ENCODE measurements at places on chromosomes 6 and 20.

- no peak for DNase-seq
Observed at GRCh38 chr20:50026746-50027575, 44.2 kb downstream of the SNAI1 start.

DNA sequence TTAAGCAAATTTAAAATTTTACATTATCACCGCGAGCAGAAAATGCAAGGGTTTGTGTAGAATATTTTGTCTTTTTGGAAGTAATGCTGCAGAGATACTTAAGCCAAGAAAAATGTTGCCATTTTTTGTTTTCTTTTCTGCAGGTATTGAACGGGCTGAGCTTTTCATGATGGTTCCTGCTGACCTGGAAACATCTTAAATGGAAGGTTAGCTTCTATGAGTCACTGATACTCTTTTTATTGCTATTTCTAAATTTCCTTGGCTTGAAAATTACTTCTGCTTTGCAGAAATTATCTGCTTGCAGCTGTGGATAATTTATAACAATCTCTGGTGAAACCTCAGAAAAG, 12.7 kb downstream of the SYTL3 start:
- no peak for DNase-seq

- no peak for DNase-seq
Observed at GRCh38 chr20:39013662-39014109, 51.5 kb downstream of the DHX35 start.

- no peak for DNase-seq
Observed at GRCh38 chr6:20879526-20879925, 345.3 kb downstream of the CDKAL1 start.

DNA sequence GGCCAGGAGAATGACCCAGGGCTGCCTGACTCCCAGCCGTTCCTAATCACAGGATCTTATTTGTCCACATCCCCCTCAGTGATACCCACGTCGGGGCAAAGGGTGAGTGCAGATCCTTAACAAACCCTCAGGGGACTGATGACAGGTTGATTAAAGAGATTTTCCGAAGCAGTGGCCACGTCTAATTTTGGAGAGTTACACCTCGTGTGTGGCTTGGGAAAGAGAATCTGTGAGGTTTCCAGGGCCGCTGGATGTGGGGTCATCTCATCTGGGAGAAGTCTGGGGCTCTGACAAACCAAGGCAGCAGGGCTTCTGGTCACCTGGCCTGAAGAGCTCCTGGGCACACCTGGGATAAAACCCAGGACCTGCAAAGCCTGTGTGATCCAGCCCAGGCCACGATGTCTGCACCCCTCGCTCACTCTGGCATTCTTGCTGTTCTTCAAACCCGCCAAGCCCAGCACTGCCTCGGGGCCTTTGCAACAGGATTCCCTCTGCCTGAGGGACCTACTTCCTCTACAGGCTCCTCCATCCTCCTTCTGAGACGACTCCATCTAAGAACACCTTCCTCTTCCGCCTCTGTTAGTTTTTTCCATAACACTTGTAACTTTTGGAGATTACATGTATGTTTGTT, 4.7 kb downstream of the JPH2 start:
- no peak for DNase-seq

DNA sequence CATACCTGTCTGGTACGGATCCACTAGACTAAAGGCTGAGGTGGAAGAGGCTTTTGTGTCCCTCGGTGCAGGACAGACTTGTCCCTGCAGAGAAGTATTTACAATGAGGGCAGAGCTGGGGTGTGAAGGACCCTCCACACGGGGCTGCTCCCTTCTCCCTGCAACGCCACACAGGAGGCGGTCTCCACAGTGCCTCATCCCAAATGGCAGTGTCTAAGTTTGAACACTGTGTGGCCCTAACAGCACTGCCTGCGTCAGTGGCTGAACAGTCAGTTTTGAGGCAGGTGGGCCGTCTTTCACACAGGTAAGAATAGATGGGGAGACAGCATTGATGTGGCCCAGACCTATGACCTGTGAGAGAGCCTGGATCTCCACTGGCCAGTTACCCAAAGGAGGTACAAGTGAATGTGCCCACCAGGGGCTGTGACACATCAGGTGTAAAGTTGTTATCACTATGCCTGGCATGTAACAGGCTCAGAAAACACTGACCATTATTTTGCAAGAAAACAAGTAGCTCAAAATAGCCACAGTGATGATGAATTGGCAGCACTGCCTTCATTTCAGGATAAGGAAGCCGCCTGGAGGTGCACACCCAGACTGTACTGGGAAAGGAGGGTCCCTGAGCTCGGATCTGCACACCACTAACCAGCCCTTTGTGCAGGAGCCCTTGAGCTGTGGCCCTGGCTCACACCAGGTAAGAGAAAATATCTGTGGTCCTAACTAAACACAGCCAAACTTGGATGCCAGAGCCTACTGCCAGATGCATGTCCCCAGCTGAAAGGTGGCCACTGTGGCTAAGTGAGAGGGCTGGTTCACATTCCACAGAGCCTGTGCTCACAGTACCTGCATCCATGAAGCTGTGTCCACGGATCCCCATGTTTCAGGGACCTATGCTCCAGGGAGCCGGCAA, 246.7 kb downstream of the DLL1 start:
- no peak for DNase-seq

GRCh38 chr6:31538805-31539400, 2.9 kb downstream of the DDX39B start:
- no peak for DNase-seq

DNA sequence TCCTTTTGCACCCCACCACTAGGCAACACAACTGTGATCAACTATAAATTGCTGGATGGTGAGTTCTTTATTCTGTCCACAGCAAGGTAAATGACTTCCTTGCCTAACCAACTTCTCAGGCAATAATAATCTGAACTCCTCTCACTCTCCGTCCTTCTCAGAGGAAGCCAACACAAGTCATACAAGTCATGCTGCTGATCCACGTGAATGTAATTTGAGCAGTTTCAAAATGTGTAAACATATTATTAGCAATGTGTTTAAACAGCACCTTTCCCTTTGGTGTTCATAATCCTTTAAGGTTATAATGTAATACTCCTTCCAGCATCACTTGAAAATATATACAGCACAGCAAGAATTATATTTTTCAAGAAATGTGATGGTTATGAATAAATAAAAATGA, 127.9 kb downstream of the QRSL1 start:
- no peak for DNase-seq

- peak; percentile 61 for DNase-seq
Observed at GRCh38 chr6:135145063-135145800, 35.9 kb upstream of the MYB start.

DNA sequence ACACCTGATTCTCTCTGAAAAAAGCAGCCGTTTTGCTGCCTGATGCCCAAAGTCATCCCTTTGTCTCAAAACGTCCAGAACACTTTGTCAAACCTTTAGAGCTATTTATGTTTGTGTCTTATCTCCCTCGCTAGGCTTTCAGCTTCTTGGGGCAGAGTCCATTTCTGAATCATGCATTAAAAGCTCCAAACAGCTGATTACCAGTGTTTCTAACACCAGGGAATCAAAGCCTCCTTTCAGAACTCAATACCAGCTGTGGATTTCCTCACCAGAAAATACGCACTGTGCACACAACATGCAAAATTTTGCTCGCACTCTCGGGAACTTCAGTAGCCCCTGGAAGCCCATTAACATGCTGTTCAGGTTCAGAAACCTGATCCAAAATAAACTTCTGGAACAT, 333.3 kb downstream of the HACE1 start:
- no peak for DNase-seq

- DNase-seq: no peak
Observed at GRCh38 chr20:9230406-9230805, 161.5 kb downstream of the PLCB4 start.

GRCh38 chr6:37313723-37314486, 39.9 kb upstream of the RNF8 start:
- no peak for DNase-seq

- DNase-seq: no peak
Observed at GRCh38 chr6:27761391-27761790, 150.8 kb downstream of the OR2B2 start.

DNA sequence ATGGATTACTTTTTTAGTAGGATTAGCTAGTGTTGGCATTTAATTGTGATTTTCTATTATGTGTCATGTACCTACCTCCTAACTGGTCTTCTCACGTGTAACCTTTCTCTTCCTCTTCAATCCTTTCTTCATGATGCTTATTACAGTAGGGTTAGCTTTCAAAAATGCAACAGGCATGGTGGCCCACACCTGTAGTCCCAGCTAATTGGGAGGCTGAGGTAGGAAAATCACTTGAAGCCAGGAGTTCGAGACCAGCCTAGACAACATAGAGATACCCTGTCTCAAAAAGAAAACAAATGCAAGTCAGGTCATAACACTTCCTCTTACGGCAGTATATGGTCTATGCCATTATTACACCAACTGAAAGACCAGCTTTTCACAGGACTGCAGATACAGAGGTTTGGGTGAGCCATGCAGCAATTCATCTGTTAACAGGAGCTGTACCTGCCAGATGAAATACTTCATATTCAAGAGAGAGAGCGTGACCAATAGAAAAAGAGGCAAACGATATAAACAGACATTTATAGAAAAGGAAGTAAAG, 195.0 kb downstream of the TMEM242 start:
- no peak for DNase-seq

DNA sequence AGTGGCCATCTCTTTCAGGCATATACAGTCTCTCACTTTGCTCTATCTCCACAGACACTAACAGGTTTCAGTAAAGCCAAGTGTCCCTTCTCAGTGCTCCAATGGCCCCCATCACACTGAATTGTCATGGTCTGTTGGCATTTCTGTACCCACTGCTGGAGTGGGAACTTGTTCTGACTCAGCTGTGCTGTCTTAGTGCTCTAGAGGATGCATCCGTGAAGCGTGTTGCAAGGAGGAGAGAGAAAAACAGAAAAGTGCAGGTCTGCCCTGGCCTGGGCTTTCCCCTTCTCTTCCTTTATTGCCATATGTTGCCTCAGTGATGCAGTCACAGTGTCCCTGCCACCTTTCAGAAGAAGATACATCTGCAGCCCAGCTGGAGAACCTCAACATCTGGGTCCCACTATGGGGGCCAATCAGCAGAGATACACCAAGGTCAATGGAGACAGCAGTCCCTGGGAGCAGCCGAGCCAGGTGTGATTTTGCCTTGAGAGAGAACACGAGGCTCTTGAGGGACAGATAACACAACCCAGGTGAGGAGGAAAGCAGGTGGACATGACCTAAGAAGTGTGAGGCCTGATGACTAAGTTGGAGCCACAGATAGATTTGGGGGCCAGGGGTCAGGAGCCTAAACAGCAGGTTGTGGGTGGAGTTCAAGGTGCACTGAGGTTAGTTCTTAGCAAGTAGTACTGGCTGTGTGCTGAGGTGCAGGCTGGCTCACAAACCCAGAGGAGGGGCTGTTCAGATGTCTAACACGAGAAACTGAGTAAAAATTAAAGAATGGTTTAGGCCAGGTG, 5.6 kb upstream of the PLCG1 start:
- no peak for DNase-seq

DNA sequence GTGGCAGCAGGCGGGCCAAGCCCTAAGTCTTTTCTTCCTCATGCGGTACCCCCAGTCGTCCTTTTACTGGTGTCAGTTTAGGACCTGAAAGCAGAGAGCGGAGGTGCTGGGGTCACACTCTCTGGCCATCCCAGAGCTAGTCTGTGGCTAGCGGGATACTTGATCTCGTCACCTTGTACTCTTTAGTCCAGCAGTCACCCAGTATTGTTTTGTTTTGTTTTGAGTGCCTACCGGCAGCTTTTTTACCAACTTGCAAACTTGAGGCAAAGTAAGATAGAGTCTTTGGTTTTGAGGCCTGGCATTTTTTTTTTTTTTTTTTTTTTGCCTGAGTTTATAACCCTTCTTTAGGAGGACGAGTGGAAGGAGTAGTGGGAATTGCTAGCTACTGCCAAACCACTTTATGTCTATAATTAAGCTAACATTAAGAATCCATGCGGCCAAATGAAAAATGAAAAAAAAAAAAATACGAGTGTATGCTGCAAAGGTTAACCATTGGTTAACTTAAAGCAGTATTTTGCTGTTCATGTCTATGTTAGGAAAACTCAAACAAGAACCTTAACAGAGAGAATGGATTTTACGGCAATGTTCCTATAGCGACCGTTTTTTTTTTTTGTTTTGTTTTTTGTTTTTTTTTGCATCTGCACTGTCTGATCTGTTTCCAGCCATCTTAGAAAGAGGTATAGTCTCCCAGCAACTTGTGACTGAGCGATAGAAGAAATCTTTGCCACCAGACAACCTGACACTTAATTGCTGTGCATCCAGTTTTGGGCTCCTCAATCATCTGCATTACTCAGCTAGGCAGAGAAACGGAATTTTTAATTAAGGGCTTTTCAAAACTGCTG, 56.9 kb downstream of the FAM217A start:
- no peak for DNase-seq

DNA sequence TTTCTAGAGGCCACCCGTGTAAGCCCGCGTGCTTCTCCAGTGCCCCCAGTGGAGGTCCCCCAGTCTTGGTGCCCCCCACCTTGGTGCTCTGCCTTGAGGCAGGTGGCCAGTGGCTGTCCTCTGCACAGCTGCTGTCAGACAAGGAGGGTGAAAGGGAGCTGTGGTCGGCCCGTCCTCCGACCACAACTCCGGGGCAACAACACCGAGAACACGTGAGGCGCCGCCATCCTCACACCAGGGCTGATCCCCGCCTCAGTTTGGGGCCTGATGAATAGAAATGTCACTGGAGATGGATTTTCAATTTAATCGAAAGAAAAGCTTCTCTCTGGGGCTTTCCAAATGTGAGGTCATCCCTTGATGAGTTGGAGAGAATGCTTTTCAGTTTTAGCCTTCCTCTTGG, 304.6 kb downstream of the CDH4 start:
- no peak for DNase-seq

- no peak for DNase-seq
Observed at GRCh38 chr6:105907991-105908390, 178.1 kb upstream of the PRDM1 start.

- DNase-seq: no peak
Observed at GRCh38 chr20:51434580-51435247, 107.8 kb downstream of the NFATC2 start.

- no peak for DNase-seq
Observed at GRCh38 chr6:137878029-137878428, 11.0 kb downstream of the TNFAIP3 start.

DNA sequence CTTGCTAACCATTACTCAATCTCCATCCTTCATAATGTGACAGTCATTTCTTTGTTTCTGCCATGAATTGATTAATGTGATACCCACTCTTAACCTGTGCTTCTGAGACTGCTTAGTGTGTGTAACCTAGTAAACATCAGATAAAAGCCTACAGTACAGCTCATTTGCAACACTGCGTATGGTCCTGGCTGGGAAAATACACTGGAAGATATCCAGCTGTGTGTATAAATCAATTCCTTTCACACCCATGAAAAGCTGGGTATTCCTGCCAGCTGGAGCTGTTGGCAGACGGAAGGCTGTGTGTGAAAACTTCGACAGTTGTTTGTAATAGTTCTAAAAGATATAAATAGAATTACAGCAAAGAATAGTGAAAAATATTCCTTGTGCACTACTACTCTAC, 509.2 kb downstream of the FRK start:
- DNase-seq: no peak

DNA sequence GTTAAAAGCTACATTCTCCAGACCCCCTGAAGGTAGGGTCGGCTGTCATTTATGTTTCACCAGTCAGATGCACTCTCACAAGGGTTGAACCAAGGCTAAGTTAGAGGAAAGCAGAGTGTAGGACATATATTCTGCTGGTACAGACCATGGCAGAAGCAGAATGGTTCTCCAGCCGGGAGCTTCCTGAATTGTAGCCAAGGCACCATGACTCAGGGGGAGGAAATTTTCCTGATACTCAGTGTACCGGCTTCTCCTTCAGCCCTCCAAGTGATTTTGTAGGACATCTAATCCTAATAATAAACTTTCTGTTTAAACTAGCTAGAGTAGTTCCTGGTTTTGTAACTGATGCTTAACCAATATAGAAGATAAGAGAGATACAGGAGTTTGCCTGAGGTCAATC, 14.2 kb upstream of the SLPI start:
- no peak for DNase-seq

GRCh38 chr6:11283629-11284028, 51.2 kb upstream of the NEDD9 start:
- no peak for DNase-seq
